Large intestine (tissue), 12 donors: ENCODE measurements at places on chromosomes 2 and 18. TPM values are rescaled to one million over a fixed set of nuclear protein-coding genes. Genes with fewer than 3 reads are reported as not detected.

DNA sequence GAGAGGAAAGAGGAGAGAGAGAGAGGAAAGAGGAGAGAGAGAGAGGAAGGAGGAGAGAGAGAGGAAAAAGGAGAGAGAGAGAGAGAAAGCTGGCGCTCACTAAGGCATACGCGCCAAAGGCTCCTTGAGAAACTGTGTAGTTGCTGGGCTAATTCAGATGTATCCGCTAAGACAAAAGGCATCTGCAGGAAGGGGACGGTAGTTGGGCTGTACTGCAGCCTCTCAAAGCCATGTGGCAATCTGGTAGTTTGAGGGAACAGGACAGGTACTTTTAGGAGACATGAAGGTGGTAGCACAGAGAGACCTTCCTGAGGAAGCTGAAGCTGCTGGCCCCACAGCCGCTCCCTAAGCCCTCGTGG is 31.6 kb downstream of the THNSL2 start:
- no peak overlapping the region for H3K27ac ChIP-seq
- no peak overlapping the region for H3K4me3 ChIP-seq
- H3K4me1 ChIP-seq = no peaks in the 10 kb centered on the region

The BABAM2 gene
- 32.0 TPM for polyA plus RNA-seq

DNA sequence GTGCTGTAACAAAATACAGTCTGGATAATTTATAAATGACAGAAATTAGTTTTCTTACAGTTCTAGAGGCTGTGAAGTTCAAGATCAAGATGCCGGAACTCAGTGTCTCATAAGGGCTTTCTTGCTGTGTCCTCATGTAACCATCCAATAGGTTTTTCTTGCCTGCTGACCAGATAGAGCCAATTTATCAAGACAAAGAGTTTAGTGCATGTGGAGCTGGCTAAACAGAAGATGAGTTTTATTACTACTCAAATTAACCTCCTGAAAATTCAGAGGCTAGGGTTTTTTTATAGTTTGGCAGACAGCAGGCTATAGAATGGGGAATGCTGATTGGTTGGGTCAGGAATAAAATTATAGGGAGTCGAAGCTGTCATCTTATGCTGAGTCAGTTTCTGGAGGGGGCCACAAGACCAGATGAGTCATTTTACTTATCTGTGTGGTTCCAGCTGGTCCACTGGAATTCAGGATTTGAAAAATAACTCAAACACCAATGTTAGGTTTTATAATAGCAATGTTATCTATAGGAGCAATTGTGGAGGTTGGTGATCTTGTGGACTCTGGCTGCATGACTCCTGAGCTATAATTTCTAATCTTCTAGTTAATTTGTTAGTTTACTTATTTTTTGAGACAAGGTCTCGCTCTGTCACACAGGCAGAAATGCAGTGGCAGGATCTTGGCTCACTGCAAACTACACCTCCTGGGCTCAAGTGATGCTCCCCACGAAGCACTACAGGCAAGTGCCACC is 3.2 kb upstream of the PDK1 start:
- peak; percentile 78 for DNase-seq
- peaks cover 9% of the 10 kb centered on the region for H3K4me1 ChIP-seq
- no peaks in the 10 kb centered on the region for H3K27me3 ChIP-seq
- no peaks in the 10 kb centered on the region for H3K36me3 ChIP-seq
- H3K27ac ChIP-seq = peak overlapping the region; percentile 66

DNA sequence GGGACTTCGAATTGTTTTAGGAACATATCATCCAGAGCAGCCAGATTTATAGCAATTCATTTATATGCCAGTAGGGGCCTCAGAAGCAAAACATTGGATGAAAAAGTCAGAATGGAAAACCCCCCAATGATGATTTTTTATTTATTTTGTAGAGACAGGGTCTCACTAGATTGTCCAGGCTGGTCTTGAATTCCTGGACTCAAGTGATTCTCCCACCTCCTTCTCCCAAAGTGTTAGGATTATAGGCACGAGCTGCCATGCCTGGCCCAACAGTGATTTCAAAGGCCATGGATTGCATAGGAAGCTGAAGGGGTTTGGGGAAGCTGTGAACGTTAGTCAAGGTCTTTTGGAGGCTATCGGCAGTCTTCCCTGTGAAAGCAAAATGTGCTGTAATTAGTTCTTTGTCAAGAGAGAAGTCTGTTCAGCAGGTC is 21.9 kb upstream of the MCFD2 start:
- DNase-seq = no peak
- H3K36me3 ChIP-seq = no peaks in the 10 kb centered on the region
- H3K27ac ChIP-seq = no peak overlapping the region
- no peak overlapping the region for H3K4me3 ChIP-seq

- H3K36me3 ChIP-seq = no peaks in the 10 kb centered on the region
- H3K27ac ChIP-seq = no peak overlapping the region
- DNase-seq = no peak
- no peak overlapping the region for H3K4me3 ChIP-seq
- no peaks in the 10 kb centered on the region for H3K4me1 ChIP-seq
These were observed 274.0 kb upstream of the FIGN start for GRCh38 chr2:164009756-164010337.

DNA sequence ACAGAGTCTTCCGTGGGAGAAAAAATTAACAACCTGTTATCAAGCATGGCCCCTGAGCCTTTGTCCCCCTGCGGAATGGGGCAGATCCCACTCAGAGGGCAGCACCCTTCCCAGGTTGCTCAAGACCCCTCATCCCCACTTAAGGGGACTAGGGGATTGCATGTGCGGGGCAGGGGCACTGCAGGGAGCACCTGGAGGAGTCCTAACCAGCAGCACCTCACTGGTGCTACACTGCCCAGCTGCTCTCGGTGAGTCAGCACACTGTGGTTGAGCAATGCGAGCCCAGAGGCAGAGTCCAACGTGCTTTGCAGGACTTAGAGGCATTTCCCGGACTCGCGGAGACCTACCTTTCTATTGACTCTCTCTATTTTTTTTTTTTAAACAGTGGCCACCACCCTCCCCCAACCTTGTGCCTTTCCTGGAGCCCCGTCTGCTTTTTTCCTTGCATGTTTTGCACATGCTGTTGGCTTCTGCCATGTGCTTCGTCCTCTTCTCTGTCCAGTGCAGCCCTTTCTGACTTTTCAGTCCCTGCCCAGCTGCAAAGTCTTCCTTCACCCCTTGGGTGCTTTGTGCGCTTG is 74.0 kb downstream of the IL1R2 start:
- no peaks in the 10 kb centered on the region for H3K27me3 ChIP-seq
- H3K36me3 ChIP-seq = no peaks in the 10 kb centered on the region
- H3K4me1 ChIP-seq = peaks cover 26% of the 10 kb centered on the region
- peak; percentile 55 for DNase-seq

The TMBIM1 gene
- polyA plus RNA-seq = 236 TPM

DNA sequence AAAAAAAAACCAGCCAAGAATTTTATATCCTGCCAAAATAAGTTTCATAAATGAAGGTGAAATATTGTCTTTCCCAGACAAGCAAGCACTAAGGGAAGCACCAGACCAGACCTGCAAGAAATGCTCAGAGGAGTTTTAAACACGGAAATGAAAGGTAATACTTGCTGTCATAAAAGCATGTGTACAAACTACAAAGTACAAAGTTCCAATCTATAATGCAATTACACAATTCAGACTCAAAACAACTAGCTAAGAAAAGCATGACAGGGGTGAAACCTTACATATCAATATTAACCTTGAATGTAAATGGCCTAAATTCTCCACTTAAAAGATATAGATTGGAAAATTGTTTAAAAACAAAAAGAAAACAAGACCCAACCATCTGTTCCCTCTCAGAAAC is 45.0 kb upstream of the ASXL3 start:
- no peak overlapping the region for H3K4me3 ChIP-seq
- H3K36me3 ChIP-seq = no peaks in the 10 kb centered on the region
- DNase-seq = peak; percentile 57
- no peaks in the 10 kb centered on the region for H3K27me3 ChIP-seq
- H3K27ac ChIP-seq = peak overlapping the region; percentile 48

DNA sequence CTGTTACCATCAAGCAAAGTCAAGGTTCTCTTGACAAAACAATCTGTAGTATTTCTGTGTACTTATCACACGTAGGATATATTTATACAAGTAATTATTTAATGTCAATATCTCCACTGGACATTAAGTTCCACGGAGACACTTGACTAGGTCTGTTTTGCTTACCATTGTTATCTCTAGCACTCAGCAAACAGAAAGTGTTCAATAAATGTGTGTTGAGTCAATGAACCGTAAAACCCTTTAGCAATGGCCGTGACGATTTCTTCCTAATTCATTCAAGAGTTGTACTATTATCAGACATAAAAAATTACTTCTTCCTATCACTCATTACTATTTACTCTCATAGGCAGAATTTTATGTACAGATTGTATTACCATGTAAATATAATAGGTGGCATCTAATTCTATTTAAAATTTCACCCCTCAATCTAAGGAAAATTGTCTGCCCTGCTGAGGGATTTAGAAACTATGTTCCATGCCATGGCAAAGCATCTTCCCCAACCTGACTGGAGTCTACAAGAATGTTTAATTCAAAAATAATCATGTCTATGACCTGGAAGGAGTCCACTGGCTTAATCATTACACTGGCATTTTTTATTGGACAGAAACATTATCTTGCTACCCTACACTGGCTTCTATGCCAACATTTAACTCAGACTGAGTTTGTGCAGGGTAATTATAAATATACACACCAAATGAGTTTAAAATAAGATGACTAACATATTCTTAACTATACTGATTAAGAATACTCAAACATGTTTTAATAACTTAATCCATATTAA is 301.9 kb downstream of the ZEB2 start:
- H3K4me1 ChIP-seq = no peaks in the 10 kb centered on the region
- H3K27me3 ChIP-seq = no peaks in the 10 kb centered on the region
- H3K27ac ChIP-seq = no peak overlapping the region
- no peak overlapping the region for H3K4me3 ChIP-seq

The KCNF1 gene
- 1.3 TPM for polyA plus RNA-seq

GRCh38 chr2:25170888-25171287 is 2.5 kb upstream of the POMC start:
- H3K27ac ChIP-seq = no peak overlapping the region
- H3K4me3 ChIP-seq = no peak overlapping the region
- H3K27me3 ChIP-seq = peaks cover 45% of the 10 kb centered on the region
- no peaks in the 10 kb centered on the region for H3K36me3 ChIP-seq
- DNase-seq = no peak

GRCh38 chr2:241051578-241052487 is 50.3 kb downstream of the MTERF4 start:
- no peak overlapping the region for H3K27ac ChIP-seq
- DNase-seq = no peak
- H3K4me1 ChIP-seq = no peaks in the 10 kb centered on the region
- no peaks in the 10 kb centered on the region for H3K36me3 ChIP-seq
- no peaks in the 10 kb centered on the region for H3K27me3 ChIP-seq

DNA sequence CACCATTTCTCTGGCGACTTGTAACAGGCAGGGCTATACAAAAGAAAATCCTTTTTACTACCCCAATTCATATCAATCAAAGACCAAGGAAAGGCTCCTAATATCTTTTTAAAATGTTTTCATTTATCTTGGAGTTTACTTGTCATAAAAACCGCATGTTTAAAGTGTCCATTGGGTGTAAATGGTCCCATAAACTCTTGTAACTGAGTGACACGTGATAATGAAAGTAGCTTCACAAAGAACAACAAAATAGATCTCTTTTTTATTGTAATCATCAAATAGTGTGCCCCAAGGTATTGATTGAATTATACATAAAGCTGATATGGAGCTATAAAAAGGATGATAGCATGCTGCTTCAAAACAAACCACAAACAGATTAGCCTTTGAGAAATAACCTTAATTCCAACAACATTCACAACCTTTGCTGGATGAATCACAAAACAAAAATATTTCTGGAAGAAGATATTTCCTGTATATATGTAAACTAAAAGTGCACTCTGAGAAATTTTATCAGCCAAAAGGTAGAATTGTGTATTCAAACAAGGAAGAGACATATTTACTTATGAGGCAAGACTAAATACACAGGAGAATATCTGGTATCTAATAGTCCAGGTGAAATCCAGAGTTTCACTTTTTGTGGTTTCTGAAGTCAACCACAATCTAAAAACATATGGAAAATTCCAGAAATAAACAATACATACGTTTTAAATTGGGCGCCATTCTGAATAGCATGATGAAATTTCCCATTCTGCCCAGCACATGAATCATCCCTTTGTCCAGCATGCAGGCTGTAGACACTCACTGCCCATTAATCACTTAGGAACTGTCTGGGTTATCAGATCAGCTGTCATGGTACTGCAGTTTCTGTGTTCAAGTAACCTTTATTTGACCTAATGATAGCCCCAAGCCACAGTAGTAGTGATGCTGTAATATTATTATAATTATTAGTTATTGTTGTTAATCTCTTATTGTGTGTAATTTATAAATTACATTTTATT is 237.5 kb downstream of the PIK3C3 start:
- no peaks in the 10 kb centered on the region for H3K36me3 ChIP-seq
- no peak for DNase-seq
- no peak overlapping the region for H3K27ac ChIP-seq
- no peaks in the 10 kb centered on the region for H3K4me1 ChIP-seq
- no peaks in the 10 kb centered on the region for H3K27me3 ChIP-seq

The DLX1 gene
- 3.4 TPM for polyA plus RNA-seq

DNA sequence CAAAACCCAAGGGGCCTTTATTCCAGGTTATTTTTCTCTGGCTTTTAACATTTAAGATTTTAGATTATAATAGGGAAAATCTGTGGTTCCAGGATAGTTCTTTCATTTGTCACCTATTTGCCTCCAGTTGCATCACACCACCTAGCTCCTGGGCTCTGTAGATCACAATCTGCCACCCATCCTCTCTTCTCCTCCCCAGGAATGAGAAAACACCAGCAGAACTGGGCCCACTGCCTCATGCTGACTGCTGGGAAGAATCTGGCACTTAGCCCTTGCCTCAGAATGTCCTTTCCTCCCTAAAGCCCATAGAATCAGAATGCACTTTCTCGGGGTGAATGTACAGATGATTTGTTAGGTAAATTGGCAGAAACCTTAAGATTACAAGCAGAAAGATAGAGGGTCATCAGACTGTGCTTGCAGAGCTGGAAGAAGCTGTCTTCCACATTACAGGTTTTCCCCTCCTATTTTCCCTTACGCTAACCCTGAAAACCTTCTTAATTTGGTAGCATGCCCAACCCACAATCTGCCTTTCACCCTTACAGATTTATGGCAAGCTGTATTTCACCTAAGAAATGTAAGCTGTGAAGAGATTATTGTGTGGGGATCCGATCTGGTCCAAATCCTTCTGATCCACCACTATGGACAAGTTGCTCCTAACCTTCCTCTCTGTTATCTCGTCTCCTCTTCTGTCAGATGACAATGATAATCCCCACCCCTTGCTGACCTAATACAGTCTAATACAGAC is 72.6 kb downstream of the LRRC30 start:
- H3K4me3 ChIP-seq = no peak overlapping the region
- no peaks in the 10 kb centered on the region for H3K27me3 ChIP-seq
- no peaks in the 10 kb centered on the region for H3K36me3 ChIP-seq
- no peak overlapping the region for H3K27ac ChIP-seq
- H3K4me1 ChIP-seq = no peaks in the 10 kb centered on the region
